HFF-Myc (cell line): ENCODE measurements at places on chromosomes 6 and 20.

GRCh38 chr6:158357570-158358216, 45.4 kb downstream of the TULP4 start:
- no peak for DNase-seq

DNA sequence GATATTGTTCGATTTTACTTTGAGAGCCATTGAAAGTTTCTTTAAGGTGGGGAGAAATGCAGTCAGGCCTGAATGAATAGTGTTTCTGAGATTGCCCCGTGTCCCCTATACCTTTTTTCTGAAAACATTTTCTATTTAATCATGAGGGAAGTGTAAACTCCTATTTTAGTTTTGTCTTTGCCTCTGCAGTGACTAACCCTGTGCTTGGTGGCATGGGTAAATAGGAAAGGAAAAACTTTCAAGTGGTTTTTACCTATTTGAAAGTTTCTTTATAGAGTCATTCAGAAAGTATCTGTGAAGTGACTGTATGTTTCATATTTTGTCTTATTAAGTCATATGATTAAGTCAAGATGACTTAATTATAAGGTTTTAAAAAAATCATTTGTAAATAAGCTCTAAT, 14.5 kb downstream of the SNRNP48 start:
- DNase-seq: no peak

- DNase-seq: no peak
Observed at GRCh38 chr20:51220293-51220706, 197.4 kb upstream of the KCNG1 start.

DNA sequence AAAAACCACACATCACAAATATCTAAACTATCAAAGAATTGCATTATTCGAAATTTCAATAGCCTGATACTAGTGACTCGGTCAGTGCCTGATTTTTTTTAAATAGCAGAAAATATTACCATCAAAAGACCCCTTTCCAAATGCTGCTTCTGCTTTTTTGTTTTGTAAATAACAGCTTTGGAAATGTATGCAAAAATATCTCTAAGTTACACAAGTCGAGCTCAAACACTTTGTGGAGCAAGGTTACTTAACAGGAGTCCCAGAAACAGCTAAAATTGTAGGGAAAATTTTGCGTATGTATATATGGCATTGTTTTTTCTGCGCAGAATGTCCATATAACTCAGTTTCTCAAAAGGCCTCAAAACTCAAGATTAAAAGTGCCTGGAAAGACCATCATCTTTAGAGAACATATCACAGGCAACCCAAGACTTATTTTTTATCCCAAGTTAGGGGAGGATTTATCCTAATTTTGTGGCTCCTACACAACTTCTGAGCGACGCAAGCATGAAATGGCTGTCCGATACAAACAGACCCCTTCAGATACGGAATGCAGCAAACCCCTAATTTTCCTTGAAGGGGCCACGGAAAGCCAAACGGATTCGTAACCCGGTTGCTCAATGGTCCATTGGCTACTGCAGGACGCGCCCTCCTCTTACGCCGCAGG, 1.3 kb downstream of the CEP85L start:
- no peak for DNase-seq

- no peak for DNase-seq
Observed at GRCh38 chr20:63293456-63293855, 470 bp downstream of the COL20A1 start.

DNA sequence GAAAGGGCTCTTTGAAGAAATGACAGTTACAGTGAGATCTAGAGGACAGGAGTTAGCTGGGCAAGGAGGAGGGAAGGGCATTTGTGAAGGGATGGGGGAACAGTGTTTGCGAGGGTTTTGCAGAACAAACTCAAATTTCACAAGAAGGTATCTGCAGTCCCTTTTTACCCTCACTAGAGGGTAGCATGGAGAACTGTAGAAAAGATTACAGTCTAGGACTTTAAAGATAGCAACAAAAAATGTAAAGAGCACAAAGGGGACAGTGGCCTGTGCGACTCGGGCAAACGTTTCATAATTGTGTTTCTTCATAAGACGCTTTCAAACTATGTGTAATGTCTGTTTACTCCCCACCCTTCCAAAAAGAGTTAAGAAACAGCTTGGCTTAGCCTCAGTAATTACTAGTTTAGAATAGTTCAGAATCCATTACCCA, 21.2 kb upstream of the ASXL1 start:
- no peak for DNase-seq

- no peak for DNase-seq
Observed at GRCh38 chr6:24909241-24910216, 26.2 kb downstream of the RIPOR2 start.
